ENCODE measurements at places on chromosomes 6 and 20.
A peak's percentile ranks its signal among the peaks of the same experiment; 100 is the strongest.

DNA sequence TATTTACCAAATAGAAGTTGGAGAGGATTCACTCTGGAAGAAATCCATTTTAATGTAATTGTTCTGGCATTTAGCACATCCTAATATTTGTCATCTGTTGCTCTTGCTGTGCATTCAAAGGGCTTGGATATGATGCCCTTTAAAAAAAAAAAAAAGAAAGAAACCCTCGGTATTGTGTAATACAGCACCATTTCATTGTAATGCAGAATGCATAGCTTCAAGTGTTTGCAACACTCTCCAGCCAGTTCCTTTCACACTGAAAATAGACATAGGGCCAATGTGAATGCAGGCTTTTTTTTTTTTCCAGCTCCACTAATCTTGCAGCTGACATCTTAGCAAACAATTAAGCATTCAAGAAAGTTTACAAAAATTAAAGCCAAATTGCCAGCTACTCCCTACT, 197.4 kb upstream of the POU3F2 start:
- peak overlapping the region; percentile 67 for H3K27ac ChIP-seq
- H3K27me3 ChIP-seq: peaks cover 7% of the 10 kb centered on the region
- no peak overlapping the region for H3K4me3 ChIP-seq
- H3K4me1 ChIP-seq: peaks cover under 1% of the 10 kb centered on the region
- DNase-seq: no peak

- no peaks in the 10 kb centered on the region for H3K4me1 ChIP-seq
- H3K27me3 ChIP-seq: no peaks in the 10 kb centered on the region
- no peaks in the 10 kb centered on the region for H3K36me3 ChIP-seq
- H3K4me3 ChIP-seq: no peak overlapping the region
- H3K27ac ChIP-seq: no peak overlapping the region
Observed at GRCh38 chr6:84853901-84854300, 89.5 kb upstream of the TBX18 start.

- no peak overlapping the region for H3K27ac ChIP-seq
- no peaks in the 10 kb centered on the region for H3K27me3 ChIP-seq
- H3K4me3 ChIP-seq: no peak overlapping the region
- no peak for DNase-seq
Observed at GRCh38 chr6:4381381-4381780, 246.0 kb upstream of the ECI2 start.

- no peaks in the 10 kb centered on the region for H3K4me1 ChIP-seq
- no peak overlapping the region for H3K4me3 ChIP-seq
- no peaks in the 10 kb centered on the region for H3K27me3 ChIP-seq
- no peaks in the 10 kb centered on the region for H3K36me3 ChIP-seq
Observed at GRCh38 chr20:11195169-11195568, 521.4 kb upstream of the JAG1 start.

- no peaks in the 10 kb centered on the region for H3K27me3 ChIP-seq
- H3K4me3 ChIP-seq: no peak overlapping the region
- H3K4me1 ChIP-seq: no peaks in the 10 kb centered on the region
- no peaks in the 10 kb centered on the region for H3K36me3 ChIP-seq
- DNase-seq: no peak
Observed at GRCh38 chr20:15248618-15249395, 911.4 kb upstream of the FLRT3 start.

- no peak overlapping the region for H3K4me3 ChIP-seq
- H3K27ac ChIP-seq: no peak overlapping the region
- no peaks in the 10 kb centered on the region for H3K27me3 ChIP-seq
- H3K36me3 ChIP-seq: no peaks in the 10 kb centered on the region
- DNase-seq: no peak
Observed at GRCh38 chr6:128600397-128600951, 80.1 kb upstream of the PTPRK start.

DNA sequence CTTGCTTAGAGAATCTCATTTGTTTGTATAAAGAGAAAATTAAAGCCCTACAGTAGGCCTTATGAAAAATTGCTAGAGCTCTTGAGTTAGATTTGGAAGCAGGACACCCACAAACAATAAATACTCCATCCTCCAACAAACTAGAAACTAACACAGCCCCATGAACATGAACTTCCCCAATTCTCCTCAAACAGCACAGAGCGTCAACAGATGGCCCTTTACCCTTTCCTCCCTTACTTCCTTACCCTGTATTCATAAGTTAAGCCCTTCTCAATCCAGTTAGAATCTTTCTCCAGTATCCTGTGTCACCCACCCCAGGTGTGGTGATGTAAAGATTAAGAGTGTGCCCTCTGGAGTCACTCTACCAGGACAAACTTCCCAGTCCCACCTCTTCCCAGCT, 113.7 kb downstream of the UNC5CL start:
- H3K27ac ChIP-seq: no peak overlapping the region
- H3K27me3 ChIP-seq: no peaks in the 10 kb centered on the region
- no peaks in the 10 kb centered on the region for H3K36me3 ChIP-seq
- H3K4me3 ChIP-seq: no peak overlapping the region
- no peaks in the 10 kb centered on the region for H3K4me1 ChIP-seq
